ENCODE measurements at places on chromosomes 3 and 15.

DNA sequence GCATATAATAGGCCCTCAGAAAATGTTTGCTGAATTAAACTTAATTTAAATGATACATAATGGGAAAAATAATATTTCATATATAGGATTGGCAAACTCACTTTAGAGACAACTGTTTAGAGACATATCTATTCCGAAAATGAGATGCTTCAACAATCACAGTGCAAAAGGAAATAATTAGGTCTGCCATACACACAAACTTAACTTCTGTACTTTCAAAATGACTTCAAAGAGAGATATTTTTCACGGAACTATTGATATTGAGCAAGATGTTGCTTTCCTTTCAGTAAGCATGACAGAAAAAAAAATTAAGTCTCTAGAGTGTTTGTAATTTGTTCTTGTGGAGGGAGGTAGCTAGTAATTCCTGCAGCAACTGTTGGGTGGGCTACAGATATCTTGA, 769.5 kb downstream of the TUSC7 start:
- no peak for DNase-seq

DNA sequence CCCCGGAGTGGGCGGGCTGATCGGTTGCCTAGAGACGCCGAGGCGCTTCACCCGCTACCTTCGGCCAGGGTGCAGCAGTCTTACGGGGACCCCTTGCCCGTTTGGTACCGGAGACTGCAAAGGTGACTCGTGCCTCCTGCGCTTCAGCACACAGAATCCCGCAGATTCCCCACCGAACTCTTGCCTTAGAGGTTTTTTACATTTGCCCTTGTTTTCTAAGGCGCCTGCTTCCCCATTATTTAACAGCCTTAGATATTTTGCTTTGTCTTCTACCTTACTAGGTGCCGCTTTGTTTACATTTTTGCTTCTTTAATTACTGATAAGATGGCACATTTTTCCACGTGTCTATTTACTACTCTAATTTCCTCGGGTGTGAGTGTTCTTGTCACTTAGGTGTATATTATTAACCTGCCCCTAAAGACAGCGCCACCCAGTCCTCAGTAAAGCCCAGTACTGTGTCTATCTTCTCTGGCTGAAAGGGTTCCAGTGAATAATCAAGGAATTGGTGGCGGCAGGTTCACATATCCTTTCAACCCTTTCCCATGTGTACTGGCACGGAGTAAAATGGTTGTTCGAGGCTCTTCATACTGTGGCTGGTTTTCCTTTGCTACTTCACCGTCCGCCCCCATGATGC, 573 bp upstream of the CEP152 start:
- DNase-seq, result no peak

DNA sequence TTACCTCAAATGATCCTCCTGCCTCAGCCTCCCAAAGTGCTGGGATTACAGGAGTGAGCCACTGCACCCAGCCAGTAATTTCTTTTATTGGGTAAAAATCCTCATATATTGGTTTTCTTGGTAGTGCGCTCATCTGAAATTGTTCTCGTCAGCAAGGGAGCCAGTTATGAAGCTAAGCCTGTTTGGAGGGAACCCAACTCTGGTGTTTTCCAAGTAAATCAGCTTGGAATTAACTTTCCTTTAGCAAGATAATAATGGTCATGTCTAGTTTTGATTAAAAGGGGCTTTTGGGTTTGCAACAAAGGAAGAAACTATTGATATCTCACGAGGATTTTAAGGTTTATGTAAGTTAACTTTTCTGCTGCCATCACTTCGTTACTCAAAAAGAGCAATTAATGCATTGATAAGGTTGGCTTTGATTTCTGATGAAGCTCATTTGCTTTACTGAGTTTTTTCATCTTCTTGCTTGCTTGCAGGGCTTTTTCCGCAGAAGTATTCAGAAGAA, 72.7 kb downstream of the RARB start:
- no peak for DNase-seq

GRCh38 chr15:39951561-39951960, 17.6 kb downstream of the EIF2AK4 start:
- DNase-seq, result no peak

Measured in fibroblast of the conjunctiva (primary cell).